Lower leg skin (tissue), 4 donors: ENCODE measurements at places on chromosomes 2 and 18. TPM values are rescaled to one million over a fixed set of nuclear protein-coding genes. Genes with fewer than 3 reads are reported as not detected.

DNA sequence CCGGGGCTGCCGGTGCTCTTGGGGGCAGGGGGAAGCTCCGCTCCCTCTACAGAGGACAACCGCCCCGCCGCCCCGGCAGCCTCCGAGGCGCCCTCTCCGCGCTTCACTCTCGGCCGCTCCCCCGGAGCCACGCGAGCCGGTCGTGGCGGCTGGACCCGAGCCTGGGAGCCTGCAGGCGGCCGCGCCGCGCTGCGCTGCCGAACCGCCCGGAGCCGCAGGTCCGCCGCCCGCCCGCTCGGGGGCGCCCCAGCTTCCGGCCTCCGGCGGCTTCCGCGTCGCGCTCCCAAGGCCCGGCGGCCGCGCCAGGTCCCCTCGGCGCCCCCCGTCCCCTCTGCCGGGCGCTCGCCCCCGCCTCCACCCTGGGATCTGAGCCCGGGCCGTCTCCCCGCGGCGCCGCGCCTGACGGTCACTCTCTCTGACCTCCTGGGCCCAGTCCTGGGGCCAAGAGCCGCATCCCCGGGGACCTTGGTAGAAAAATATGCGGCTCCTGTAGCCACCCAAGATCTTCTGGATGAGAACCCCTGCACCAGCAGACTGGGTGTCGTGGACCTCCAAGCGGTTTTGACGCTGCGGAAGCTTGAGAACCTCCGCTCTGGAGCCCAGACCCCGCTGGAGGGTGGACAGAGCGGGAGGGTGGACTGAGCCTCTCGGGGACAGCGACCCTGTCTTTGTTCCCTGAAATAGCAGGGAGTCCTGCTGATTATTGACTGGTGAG, 44.3 kb downstream of the SERTAD2 start:
- DNase-seq: peak; percentile 19

DNA sequence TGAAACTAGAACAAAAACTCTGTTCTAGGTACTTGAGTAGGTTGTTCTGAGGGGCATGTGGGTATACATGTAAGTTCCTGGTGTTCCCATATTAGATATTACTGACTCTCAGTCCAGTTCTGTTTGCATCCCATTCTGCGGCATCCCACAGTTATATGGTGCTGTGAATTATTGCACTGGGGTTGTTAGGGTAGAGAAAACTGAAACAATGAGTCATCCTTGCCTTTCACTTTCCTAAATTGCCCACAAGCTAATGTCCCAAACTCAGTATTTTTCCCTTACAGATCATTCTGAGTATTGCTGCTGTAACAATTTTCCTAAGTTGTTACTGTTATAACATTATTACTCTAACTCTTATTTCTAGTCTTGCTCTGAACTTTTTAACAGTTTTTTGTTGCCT, 3.0 kb downstream of the WDR75 start:
- no peak for DNase-seq

GRCh38 chr2:69689466-69689865, 45.9 kb upstream of the AAK1 start:
- DNase-seq: no peak

The PPP1R1C gene
- 6.3 TPM for total RNA-seq

DNA sequence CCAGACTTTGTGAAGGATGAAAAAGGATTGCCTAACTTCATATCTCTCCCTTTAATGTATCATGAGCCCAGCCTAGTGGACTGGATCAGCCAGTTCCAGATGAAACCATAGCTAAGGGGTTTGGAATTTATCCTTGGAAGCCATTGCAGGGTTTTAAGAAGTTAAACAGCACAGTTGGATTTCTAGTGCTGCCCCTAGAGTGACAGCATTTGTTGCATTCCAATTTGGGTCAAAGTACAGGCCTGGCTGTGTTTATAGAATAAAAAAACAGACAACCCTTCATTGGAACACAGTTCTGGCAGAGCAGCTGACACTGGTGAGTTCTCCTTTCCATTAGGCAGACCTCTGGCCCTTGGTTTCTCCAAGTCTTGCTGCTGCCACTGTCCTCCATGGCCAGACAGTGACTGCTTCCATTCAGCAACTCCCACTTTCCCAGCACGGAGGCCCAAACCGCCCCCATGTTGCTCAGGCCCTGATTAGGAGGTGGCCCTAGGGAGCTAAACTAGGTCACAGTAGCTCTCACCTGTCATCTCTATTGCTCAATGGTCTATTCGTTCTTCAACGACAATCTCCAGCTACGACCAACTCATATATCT, 8.0 kb downstream of the GPR39 start:
- DNase-seq: no peak

DNA sequence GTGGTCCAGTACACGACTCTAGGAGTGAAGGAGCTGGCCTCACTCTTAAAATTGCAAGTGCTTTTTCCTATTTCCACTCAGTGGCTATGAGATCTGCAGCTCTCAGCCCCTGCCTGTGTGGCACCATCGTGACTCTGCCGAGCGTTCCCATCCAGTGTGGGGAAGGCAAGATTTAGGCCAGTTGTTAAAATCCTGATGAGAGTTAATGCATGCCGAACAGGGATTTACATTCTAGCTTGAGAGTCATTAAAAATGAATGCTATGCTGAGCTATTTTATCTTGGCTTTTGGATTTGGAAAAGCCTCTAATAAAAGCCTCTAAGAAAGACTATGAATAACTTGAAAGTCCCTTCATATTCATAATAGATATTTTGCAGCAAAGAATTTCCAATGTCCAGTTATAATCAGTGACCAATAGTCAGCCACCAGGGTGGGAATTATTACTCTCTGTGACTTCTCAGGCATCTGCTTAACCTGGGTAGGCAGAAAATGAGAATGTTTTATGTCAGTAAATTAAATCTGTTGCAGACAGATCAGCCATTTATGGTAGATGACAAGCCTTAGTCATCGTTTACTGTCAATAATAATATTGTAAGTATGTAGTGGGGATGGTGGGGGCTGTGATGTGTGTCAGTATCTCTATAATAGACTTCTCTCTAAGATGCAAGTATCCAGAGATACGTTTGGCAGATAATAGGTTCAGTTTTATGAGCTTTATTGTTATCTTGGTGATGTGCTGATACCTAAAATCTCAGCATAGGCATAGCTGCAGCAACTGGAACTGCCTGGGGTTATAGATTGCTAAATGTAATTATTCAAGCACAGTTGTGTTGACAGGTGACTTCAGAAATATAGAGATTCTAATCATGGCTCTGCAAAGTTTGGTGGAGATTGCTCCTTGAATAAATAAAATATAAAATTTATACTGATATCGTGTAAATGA, 207.8 kb downstream of the SOCS6 start:
- DNase-seq: no peak

DNA sequence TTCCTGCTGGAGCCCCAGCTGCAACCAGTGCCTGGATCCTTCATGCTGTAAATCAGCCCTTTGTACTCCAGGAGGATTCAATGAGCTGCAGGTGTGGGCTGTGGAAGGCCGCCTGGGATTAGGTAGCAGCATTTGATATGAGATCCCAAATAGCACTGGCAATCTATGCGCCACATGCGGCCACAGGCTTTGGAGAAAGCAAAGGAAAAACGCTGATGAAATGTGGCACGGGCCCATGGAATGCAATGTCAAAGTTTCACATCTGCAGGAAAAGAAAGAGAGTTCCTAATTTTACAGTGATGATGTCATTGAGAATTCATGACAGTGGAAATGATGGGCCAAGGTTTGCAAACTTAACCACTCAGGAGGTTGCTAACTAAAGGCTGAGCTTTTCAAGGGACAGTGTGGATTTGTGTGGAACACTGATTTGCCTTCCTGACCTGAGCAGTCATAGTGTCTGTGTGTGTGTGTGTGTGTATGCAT, 216.4 kb upstream of the OSR1 start:
- peak; percentile 38 for DNase-seq

GRCh38 chr2:97067279-97068004, 27.2 kb downstream of the FAHD2B start:
- no peak for DNase-seq

The LYPD6B gene
- total RNA-seq: 74.5 TPM

- no peak for DNase-seq
Observed at GRCh38 chr2:161159456-161160225, 587 bp upstream of the TANK start.

The ARHGEF4 gene
- total RNA-seq: 220 TPM

The IL36B gene
- 11.9 TPM for total RNA-seq

DNA sequence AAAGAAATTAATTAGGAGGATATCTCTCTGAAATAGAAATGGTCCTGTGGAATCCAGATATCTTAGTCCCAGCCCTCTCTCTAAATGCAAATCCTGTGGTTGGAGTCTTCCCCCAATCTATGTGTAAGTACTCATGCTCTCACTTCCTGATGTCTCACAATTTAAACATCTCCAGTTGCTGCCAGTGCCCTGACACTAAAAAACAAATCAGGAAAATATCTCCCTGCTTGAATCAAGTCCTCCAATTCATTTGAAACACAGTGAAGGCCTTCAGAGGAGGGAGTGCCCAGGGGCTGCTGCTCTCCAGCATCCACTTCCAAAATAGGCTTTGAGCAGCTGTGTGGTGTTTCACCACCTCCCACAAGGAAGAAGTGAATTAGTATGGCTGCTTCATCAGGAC, 413.8 kb downstream of the RAD51AP2 start:
- no peak for DNase-seq

DNA sequence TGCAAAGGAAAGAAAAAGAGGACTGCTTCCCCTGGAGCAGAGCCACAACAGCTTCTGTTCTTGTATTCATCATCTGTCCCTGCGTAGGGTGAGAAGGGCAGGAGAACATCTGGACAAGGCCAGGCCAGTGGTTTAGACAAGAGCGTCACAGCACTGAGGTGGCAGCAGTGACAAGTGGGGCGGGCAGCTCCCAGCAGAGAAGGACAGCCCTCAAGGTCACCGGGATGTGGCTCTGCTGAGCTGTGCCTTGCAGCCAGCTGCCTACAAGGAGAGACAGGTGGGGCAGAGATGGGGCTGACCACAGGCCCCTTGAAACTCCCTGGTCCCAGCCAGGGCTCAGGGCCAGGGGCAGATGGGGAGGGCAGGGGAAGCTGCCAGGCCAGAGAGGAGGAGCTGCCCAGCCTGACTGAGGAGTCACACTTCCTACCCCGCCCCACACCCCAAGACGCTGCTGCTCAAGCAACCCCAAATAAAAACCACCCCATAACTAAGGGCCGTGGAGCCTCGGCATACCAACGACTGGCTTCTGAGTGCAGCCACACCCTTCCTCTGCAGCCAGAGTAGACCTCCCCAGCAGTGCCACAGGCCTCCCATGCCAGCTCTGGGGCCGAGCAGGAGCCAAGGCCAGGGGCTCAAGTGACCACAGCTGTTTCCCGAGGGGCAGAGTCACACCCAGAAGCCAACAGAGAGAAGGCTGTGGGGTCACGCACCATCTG, 5.4 kb downstream of the RAB11FIP5 start:
- no peak for DNase-seq

The ALLC gene
- total RNA-seq: 1.1 TPM

- DNase-seq: peak; percentile 62
Observed at GRCh38 chr2:118987886-118988285, 45.9 kb downstream of the MARCO start.

- DNase-seq: no peak
Observed at GRCh38 chr2:190592831-190593230, 56.1 kb upstream of the NAB1 start.

DNA sequence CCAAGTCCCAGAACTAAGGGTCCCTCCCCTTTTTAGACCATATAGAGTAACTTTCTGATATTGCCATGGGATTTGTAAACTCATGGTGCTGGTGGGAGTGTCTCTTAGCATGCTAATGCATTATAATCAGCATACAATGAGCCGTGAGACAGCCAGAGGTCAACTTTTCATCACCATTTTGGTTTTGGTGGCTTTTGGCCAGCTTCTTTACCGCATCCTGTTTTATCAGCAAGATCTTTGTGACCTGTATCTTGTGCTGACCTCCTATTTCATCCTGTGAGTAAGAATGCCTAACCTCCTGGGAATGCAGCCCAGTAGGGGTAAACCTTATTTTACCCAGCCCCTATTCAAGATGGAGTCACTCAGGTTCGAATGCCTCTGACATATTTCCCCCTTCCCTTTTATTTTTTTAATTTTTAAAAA, 148.2 kb downstream of the PHLPP1 start:
- DNase-seq: no peak

The MREG gene
- 39.3 TPM for total RNA-seq

GRCh38 chr2:206176121-206176520, 16.4 kb downstream of the EEF1B2 start:
- no peak for DNase-seq

The CYP1B1 gene
- 21.9 TPM for total RNA-seq

DNA sequence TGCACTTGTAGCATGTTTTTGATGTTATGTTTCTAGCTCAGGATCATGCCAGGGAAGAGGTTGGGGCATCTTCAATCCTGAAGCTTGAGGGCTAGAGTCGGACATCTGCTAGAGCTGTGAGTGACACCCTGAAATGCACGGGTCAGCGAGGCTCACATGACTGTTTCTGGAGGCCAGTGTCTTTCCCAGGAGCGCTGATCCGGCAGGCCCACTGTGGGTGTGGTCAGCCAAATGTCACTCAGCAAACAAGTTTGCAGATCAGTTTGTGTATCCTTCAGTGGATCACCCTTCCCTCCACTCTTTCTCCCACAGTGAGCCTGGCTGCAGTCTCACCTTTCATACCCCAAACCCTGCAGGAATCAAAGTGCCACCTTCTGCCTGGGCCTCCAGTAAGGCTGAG, 23.0 kb upstream of the ARHGEF4 start:
- peak; percentile 57 for DNase-seq

DNA sequence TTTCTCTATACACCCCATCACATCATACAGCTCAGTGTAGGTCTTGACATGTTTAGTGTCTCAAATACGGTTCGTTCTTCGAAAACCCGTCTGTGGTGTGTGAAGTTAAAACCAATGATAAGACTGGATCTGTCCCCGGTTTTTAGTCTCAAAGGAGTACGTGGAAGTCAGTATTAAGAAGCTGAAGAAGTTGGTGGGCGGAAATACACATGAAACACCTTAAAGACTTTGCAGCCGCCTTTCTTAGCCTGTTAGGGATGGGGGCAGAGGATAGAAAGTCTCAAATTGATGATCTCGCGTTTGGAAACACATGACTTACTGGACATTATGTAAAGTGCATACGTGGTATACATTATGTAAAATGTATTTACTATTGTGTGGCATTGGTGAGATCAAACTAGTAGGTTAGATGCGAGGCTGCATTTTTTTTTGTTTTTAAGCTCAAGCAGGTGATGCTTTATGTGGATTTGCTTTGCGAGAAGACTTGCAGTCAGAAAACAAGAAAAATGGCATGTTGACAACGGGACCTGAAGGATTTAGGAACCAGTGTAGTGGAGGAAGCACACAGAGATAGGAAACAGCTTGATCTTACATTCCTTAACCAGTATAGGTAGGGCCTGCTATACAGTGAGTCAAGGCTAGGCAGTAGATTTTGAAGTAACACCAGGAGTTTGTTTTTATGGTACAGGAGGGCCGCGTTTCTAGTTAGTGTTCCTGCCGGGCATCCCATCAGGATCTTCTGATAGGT, 1.2 kb downstream of the CNOT11 start:
- no peak for DNase-seq

- DNase-seq: no peak
Observed at GRCh38 chr18:75109319-75109691, 99.6 kb downstream of the PTGR3 start.

GRCh38 chr18:26230497-26230896, 4.3 kb downstream of the TAF4B start:
- no peak for DNase-seq

- no peak for DNase-seq
Observed at GRCh38 chr2:197149546-197149945, 161.0 kb downstream of the ANKRD44 start.

GRCh38 chr2:133515271-133515670, 53.0 kb downstream of the NCKAP5 start:
- DNase-seq: no peak
